ENCODE measurements at places on chromosomes 6 and 20.

DNA sequence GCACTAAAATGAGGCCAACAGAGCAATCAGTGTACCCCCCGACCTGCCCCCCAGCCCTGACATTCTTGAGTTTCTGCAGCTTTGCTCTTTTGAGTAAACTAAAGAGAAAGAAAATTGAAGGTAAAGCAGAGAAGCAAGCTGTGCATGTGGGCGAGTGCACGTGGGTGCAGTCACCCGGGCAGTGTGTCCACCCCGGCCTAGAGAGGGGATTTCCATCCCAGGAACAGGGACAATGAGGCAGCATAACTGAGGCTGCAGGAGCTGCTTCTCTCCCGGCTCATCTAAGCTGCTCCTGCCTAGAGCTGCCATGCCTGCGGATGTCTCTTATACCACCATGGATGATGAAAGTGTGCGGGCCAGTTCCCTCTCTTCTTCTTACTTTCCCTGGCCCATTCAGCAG is 16.8 kb downstream of the CASS4 start:
- DNase-seq, result no peak

GRCh38 chr6:75563032-75563431 is 38.6 kb upstream of the SENP6 start:
- DNase-seq, result no peak

GRCh38 chr6:71248306-71248765 is 40.3 kb upstream of the OGFRL1 start:
- DNase-seq, result peak; percentile 94

DNA sequence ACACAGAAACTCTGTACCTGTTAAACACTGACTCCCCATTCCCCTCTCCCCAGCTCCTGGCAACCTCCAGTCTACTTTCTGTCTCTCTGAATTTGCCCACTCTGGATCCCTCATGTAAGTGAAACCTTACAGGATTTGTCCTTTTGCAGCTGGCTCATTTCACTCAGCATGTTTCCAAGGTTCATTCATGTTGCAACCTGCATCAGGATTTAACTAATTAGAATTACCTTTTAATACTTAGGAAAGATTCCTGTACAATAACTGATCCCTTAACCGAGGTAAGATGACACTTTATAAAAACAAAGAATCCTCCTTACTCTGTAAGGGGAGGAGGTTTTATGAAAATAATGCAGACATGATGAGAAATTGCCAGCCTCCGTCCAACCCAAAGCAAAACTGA is 113.1 kb upstream of the MTHFD1L start:
- no peak for DNase-seq
